ELF-1 (cell line): ENCODE measurements at places on chromosomes 16 and 17.

- peak; percentile 33 for DNase-seq
Observed at GRCh38 chr16:54422569-54422978, 136.0 kb upstream of the IRX3 start.

- no peak for DNase-seq
Observed at GRCh38 chr17:37310940-37311339, 64.8 kb upstream of the C17orf78 start.

DNA sequence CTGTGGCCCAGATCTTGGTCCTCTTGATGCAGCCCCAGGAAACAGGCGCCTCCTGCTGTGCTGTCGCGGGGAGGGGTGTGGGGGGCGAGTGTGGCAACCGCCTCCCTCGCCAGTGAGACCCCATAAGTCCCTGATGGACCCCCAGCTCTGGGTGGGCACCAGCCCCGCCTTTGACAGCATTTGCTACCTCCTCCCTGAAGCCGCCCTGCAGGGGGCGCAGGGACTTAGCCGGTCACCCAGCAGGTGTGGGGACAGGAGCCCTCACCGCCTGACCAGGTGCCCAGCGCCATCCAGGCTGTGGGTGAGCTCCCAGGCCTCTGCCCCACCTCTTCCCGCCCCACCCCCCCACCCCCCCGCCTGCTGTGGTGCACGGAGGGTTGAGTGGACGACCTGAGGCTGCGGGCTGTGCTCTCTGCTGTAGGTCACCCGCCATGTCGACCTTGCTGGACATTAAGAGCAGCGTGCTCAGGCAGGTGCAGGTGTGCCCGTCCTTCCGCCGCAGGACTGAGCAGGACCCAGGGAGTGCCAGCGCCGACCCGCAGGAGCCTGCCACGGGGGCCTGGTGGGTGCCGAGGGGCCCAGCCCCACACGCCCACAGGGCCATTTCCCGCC is 4.8 kb downstream of the BAIAP3 start:
- DNase-seq = peak; percentile 42

GRCh38 chr17:73821665-73822064 is 177.4 kb upstream of the SDK2 start:
- DNase-seq = no peak

GRCh38 chr16:55204069-55204468 is 119.9 kb upstream of the IRX6 start:
- DNase-seq = no peak

DNA sequence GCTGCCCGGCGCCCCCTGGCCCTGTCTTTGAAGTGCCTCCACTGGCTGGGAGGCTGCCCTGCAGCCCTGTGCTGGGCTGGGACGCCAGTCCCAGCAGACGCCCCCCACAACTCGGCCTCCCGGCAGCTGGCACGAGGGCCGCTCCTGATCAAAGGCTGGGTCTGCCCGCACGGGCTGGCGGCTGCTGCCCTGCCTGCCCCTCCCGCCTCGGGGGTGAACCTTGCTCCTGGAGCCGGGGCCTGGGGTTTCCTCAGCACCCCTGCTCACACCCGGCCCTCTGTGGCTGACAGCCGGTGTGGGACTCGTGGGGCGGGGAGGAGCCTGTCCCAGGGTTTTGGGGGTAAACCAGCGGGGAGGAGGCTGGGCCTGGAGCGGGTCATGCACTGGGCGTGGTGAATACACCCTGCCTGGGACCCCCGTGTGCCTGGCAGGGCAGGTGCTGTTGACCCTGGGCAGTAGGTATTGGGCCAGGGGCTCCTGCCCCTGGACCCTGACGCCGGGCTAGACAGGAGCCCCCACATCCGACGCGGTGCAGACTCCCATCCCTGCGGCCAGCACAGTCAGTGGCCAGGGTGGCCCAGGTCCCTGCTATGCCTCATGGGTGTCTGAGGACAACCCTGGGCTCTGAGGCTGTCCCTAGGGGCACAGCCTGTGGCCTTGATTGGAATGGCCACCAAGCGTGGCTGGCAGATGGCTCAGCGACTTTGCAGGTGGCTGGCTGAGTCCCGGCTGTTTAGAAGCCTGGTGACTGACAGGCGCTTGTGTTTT is 21.7 kb downstream of the CENPX start:
- DNase-seq = peak; percentile 59

- no peak for DNase-seq
Observed at GRCh38 chr16:74699666-74700065, 996 bp downstream of the MLKL start.

- peak; percentile 27 for DNase-seq
Observed at GRCh38 chr17:58525239-58525638, 10.8 kb upstream of the MTMR4 start.

DNA sequence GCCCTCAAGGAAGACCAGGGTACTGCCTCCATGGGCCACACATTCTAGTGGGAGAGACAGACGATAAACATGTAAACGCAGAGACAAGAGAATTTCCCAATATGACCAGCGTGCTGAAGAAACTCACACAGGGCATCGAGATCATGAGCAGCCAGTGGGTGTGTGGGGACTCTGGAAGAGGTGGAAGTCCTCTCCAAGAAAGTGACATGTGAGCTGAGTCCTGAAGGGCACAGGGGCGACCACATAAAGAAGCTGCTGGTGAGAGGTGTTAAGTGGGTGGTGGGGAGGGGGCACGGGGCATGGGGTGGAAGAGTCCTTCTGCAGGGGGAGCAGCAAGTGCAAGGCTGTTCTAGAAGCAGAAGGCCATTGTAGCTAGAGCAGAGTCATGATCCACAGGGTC is 21.0 kb upstream of the RAP1GAP2 start:
- no peak for DNase-seq

DNA sequence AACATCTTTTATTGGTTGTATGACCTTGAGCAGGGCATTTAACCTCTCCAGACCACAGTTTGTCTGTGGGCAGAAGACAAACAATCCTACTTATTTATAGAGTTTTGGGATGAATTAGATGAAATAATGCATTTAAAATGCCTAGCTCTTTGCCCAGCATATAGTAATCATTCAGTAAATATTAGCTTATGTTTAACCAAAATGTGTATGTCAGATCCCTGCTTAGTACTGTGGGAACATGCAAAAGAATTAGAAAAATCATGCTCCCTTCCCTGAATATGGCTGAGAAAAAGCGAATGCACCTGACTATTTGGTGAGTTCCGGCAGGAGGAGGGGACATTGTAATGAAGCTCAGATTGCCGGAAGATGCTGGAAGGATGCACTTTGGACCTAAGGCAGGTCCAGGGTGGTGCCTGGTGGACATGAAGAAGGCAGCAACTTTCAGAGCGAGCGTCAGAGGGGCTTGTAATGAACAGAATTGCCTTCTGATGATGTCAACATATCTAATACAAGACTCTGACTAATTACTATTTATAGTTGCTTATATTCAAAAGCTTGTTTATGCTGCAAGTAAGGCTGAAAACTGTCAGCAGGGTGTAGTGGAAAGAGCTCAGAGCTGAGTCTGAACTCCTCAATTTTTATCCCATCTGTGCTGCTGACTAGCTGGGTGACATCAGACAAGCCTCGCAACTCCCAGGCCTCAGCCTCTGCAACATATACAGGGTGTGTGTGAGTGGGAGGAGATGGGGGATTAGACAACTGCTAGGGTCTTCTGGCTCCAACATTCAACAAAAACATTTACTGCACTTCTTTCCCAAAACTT is 221.2 kb downstream of the PRKCA start:
- DNase-seq = no peak

DNA sequence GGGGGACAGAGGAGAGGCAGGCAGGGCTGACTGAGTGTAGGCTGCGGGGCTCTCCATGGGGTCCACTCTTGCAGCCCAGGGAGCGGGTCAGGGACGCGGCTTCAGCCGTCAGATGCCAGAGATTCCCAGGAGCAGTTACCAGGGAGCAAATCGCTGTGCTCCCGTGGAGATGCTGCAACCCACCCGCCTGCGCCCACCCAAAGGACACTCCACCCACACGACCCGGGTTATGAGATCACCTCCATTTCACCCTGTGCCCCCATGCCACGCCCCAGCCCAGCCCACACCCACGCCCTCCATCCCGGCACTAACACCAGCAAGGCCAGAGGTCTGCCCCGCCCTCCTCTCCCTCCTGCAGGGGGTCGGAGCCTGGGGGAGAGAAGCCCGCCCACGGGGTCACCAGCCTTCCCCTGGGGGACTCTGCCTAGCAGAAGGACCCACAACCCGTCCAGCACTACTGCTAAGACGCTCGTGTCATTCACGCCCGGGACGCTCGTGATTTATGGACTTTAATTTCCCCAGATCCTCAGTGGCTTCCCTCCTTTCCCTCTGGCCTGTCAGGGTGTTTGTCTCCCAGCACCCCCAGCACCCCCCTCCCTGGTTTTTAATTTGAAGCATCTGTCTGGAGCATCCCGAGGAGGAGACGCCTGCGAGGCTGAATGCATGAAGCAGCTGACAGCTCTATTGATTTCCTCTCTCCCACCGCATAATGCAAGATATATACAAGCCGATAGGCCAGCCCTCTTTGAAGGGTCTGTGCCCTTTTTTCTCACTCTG is 6.7 kb upstream of the RPL38 start:
- DNase-seq = no peak

- peak; percentile 27 for DNase-seq
Observed at GRCh38 chr17:75181608-75182318, 996 bp downstream of the SUMO2 start.

GRCh38 chr16:2884041-2884451 is 1.0 kb downstream of the FLYWCH2 start:
- DNase-seq = no peak

DNA sequence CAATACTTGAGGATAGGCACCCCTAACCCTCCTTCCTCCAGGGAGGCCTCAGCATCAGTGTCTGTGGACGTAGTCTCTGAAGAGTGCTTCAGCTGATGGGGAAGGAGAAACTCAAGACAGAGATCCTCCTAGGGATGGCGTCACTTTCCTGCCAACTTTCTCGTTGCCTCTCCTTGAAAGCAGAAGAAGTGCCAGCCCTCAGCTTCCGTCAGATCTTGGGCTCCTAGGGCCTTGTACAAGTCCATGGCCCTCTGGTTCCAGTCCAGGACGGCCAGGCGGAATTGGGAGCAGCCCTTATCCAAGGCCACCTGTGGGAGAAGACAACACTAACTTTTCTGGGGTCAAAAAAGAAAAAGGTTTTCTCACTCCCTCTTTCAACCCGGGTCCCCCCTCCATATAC is 1.3 kb downstream of the SAT2 start:
- no peak for DNase-seq

DNA sequence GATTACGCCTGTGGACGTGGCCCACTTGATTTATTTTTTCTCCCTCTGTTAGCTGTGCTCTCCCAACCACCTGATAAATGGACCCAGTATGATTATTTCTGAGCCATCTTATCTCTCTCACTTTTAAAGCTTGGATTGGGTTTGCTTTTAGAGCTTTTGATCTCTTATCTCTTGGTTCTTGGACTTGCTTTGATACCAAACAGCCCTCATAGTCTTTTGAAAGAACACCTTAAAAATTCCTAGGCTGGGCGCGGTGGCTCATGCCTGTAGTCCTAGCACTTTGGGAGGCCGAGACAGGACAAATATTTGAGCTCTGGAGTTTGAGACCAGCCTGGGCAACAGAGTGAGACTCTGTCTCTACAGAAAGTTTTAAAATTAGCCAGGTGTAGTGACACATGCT is 25.8 kb downstream of the SMTNL2 start:
- DNase-seq = peak; percentile 30

GRCh38 chr16:89046491-89046890 is 47.2 kb upstream of the ACSF3 start:
- DNase-seq = no peak

- no peak for DNase-seq
Observed at GRCh38 chr17:44409309-44410028, 20.0 kb upstream of the ITGA2B start.

- DNase-seq = no peak
Observed at GRCh38 chr17:45935710-45936509, 41.6 kb downstream of the MAPT start.

DNA sequence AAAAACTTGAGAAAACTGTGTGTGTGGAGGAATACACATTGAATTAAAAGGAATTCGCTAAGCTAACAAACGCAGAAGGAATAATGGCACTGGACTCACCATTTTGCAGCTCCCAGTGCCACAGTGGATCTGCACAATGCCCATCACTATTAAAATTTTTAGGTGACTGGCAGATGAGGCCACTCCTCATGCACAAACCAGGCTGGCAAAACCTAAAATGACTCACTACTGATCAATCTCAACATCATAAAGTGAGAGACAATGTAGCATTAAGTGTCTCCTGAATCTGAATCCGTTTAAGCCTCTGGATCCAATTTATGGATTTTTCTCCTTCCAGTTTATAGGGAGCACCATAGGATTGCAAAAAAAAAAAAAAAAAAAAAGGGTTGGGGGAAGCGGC is 20.6 kb downstream of the MYH10 start:
- DNase-seq = no peak
